CD4-positive, CD25-positive, alpha-beta regulatory T cell (primary cell): ENCODE measurements at places on chromosomes 16 and 17. TPM values are rescaled to one million over a fixed set of nuclear protein-coding genes. Genes with fewer than 3 reads are reported as not detected.
A peak's percentile ranks its signal among the peaks of the same experiment; 100 is the strongest.

DNA sequence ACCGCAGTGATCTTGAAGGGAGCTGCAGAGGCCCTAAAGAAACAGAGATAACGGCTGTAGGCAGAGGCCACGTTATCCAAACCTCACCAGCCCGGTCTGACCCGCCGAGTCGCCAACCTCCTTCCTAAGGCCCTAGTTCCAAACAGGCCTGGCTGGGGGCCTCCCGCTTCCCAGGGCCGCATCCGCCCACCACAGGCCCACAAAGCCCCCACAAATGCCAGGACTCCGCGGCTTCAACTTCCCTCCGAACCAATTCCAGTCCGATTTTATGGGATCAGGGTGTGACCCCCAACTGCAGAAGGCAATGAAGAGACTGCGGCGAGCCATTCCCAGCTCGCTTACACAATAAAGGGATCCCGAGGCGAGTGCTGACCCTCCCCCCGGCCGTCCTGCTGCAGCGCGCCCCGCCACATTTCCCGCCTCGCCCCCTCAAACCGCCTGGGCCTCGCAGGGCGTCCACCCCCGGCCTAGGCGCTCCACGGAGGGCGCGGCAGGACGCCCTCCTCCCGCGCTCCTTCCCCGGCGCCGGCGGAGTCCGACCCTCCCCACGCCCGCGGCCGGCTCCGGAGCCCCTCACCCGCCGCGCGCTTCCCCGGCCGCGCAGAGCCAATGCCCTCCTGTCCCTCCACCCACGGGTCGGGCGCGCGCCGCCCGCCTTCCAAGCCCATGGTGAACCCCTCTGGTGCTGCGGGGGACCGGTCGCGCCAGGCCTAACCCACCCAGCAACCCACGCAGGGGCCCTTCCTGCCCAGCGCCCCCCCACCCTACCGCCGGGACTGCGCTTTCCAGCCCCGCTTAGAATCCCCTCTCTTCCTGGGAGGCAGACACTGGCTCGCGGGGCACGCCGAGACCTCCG, 926 bp downstream of the MYH10 start:
- no peak for DNase-seq

DNA sequence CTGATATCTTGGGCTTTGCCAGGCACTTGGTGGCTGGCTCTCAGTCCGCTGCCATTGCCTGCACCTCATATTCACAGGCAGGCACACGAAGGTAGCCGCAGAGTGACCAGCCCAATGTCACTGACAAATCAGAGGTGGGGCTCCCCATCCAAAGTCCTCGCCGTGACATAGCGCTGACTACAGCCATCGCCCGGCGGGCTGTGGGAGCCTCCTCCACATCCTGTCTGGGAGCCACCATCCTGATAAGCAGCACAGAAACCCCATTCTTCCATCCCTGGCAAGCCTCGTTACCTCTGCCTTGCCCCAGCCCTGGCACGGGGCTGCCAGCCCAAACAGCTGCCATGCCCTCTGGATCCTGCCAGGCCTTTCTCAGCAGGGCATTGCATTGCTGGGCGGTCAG, 437.8 kb downstream of the SLC39A11 start:
- DNase-seq = no peak

DNA sequence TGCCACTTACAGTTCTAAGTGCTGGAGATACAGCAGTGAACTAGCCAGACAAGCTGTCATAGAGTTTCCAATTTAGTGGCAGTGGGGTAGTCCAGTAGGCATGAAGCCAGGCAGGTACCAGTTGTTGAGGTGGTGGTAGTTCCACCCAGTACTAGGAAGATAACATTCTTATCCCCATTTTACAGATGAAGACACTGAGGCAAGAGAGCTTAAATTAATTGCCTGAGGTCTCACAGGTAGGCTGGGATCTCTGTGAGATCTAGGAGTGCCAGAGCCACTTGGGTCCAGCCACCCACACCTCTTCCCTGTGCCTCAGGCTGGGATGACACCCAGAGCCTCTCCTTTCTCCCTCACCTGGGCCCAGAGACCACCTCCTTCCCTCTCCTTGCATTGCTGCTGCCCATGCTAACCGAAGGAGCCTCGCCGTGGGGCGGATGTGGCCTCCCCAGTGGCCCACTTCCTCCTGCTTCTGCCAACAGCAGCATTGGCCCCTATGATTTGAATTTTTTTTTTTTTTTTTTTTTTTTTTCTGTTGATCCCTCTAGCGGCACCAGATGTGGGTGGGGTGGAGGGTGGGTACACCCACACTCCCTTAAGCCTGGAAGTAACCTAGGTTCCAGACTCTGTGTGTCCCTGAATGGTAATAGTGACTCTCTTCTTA, 114.0 kb downstream of the PRKCB start:
- peak; percentile 94 for DNase-seq

GRCh38 chr17:16171613-16172012, 43.7 kb downstream of the NCOR1 start:
- no peak for DNase-seq

- DNase-seq = no peak
These were observed 1.1 kb downstream of the PRSS22 start for GRCh38 chr16:2856686-2857450.

DNA sequence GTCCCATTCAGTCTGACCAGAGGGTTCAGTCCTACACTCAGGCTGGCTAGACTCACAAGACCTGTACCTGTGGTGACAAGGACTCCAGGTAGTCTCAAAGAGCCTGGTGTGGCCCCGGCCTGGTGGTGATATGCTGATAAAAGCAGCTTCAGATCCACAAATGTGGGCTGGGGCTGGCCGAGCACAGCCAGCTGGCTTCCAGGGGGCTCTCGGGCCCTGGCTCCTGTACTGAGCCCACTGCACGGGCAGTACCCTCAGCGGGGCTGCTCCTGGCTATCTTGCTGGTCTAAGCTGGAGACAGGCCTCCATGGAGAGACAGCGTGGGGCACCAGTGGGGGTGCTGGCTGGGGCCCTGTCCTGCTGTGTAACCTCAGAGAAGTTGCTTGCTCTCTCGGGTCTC, 4.3 kb downstream of the SMIM5 start:
- DNase-seq = no peak

GRCh38 chr17:34098699-34099098, 156.4 kb upstream of the CCL2 start:
- no peak for DNase-seq

GRCh38 chr16:87826798-87827587, 42.3 kb downstream of the SLC7A5 start:
- no peak for DNase-seq

DNA sequence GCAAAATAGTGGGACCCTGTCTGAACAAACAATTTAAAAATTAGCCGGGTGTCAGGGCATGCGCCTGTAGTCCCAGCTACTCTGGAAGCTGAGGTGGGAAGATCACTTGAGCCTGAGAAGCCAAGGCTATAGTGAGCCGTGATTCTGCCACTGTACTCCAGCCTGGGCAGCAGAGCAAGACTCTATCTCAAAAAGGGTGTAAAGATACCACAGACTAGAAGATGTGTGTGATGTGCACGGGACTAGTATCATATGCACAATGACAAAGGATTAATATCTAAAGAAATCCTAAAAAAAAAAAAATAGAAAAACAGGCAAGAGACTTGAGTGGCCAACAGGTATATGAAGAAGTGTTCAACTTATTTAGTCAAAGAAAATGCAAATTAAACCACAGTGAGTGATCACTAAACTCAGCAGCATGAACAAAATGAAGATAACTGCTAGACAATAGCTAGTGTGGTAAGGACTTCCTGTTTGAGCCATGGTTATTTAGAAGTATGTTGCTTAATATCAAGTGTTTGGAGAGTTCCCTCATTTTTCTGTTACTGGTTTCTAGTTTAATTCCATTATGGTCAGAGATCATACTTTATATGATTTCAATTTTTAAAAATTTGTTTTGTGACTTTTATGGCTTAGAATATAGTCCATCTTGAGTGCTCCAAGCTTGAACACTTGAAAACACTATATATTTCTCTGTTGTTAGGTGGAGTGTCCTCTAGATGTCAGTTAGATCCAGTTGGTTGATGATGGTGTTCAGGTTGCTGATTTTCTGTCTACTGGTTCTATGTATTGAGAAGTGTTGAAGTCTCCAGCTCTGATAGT, 14.7 kb upstream of the SLX4 start:
- peak; percentile 60 for DNase-seq

DNA sequence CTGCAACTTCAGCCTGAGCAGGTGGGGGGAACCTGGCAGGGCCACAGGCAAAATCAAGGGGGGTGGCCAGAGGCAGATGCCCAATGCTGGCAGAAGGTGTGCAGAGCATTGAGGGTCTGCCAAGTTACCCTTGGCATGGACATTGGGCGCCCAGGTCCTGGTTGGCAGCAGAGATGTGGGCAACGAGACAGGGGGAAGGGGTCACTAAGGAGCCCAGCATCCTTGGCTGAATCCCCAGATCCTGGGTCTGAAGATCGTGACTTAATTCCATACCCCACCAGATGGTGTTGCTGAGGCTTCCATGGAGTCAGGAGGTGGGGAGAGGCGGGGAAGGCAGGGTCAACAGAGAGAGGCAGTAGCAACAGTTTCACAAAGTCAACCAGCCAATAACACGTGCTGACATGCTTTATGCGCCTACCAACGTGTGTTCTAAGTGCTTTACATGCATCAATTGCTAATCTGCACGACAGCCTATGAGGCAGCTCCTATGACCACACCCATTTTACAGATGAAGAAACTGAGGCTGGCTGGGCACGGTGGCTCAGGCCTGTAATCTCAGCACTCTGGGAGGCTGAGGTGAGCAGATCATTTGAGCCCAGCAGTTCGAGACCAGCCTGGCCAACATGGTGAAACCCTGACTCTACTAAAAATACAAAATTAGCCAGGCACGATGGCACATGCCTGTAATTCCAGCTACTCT, 83.3 kb downstream of the GSG1L start:
- DNase-seq = no peak

DNA sequence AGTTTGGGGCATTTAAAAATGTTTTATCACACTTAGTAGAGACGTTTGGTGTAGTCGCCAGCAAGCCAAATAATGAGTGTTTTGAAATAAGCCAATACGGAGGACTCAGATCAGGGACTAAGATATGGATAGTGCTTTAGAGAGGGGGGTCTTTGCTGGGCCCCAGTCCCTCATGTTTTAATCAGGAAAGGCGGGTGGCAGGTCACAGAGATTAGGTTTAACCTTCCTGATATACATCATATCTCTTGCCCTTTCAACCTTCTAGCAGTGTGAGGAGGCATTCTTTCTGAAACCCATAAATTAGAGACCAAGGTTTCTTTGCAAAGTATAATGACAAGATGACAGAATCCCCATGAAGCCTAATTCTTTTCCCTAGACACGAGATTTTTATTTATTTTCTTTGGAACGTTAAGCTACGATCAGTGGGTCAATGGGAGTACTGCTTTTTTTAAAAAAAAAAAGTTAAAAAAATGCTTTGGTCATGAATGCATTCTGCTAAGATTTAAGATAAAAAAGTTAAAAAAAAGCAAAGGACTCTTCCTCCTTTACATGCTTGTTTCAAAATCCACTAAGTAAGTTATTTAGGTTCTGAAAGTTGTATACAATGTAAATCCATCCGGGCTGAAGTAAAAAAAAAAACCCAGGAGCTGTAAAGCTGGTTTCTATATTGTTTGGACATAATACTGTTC, 572.1 kb upstream of the SALL1 start:
- DNase-seq = no peak

- no peak for DNase-seq
These were observed 118.0 kb upstream of the CRHR1 start for GRCh38 chr17:45666046-45666600.

DNA sequence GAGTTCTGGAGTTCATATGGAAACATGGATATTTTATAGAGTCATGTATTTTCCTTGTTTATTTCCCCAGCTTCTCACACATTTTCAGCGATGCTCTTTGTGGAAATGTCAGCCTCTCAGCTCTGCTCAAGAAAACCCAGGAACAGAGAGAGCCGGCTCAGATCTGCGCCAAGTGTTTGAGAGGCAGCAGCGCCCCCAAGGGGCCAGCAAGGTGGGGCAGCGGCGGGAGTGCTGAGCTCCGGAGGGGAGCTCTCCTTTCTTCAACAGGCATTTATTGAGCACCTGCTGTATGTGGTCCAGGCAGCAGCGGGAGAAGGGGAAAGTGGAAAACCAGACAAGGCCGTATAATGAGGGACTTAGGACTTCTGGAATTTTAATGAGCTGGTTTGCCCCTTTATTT, 421.1 kb upstream of the C16orf82 start:
- DNase-seq = peak; percentile 64

DNA sequence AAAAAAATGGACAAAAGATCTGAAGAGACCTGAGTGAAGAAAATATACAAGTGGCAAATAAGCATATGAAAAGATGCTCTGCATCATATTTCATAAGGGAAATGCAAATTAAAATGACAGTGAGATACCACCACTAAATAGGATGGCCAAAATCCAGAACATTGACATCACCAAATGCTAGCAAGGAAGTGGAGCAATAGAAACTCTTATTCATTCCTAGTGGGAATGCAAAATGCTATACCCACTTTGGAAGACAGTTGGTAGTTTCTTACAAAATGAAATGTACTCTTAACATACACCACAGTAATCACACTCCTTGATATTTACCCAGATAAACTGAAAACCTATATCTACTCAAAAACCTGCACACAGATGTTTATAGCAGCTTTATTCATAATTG, 33.6 kb downstream of the DHRS7B start:
- DNase-seq = no peak

DNA sequence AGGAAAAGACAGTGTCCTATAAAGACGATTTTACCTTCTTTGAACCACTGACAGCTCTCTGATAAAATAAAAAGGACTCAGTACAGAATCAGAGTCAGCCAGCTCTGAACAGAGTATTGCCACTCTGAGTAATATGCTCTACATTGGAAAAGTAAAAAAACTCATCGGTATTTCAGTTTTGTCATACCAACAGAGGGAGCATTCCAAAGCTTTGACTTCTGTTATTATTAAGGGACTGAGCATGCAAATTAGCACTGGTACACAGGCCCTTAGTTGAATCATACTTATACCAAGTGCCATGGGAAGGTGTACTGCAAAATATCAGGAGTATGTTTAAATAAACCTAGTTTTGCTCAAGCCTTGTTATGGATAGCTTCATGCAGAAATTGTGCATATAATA, 509.0 kb upstream of the KIF2B start:
- DNase-seq = no peak

GRCh38 chr16:69861292-69862030, 89.7 kb upstream of the CLEC18A start:
- no peak for DNase-seq

GRCh38 chr17:65772989-65773388, 211.5 kb upstream of the AXIN2 start:
- DNase-seq = no peak

KRTAP2-3 gene
- total RNA-seq = not detected

C16orf96 gene
- 0.17 TPM for total RNA-seq

TSNAXIP1 gene
- 0.39 TPM for total RNA-seq

FSCN2 gene
- 0.74 TPM for total RNA-seq

MAF gene
- 120 TPM for total RNA-seq

ZNF629 gene
- total RNA-seq = 0.49 TPM

LMF1 gene
- total RNA-seq = 40.0 TPM
